ENCODE measurements at places on chromosomes 16 and 17.

DNA sequence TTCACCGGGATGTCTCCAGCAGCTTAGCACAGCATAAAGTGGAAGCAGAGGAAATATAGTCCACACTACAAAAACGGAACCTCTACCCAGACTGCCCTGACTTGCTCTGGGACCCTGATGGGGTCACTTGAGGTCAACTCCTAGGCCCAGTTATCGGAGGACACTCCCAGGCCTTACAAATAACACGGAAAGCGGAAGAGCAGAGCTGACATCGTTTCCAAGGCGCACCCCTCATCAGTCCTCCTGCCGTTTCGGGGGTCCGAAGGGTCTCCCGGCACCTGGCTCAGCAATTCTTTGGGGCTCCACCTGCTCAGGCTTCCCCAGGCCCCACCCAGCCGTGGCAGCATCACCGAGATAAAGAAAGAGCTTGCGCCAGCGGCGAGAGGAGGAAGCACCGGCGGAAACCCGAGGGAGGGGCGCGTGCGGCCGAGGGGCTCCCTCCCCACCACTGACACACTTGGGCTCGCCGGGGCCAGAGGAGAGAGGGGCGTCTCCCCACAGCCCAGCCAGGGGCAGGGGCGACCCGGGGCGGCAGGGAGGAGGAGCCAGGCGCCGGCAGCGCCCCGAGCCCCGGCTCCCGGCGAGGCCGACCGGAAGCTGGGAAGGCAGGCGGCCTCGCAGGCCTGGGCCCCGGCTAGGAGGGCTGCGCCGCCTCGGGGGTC lies 727 bp downstream of the CORO7 start:
- DNase-seq = no peak

DNA sequence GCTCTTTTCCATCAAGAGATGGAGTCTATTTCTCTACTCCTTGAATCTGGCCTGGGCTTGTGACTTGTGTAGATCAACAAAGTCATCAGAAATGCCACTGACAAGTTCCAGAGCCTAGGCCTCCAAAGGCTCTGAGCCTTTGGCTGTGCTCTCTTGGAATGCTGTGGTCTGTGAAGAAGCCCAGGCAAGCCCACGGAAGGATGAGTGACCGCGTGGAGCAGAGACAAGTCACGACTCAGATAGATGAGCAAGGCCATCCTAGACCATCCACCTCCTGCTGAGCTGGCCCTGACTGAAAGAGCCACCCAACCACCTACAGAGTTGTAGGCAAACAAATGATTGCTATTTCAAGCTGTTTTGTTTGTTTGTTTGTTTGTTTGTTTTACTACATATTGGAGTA lies 11.6 kb upstream of the ICAM2 start:
- no peak for DNase-seq

DNA sequence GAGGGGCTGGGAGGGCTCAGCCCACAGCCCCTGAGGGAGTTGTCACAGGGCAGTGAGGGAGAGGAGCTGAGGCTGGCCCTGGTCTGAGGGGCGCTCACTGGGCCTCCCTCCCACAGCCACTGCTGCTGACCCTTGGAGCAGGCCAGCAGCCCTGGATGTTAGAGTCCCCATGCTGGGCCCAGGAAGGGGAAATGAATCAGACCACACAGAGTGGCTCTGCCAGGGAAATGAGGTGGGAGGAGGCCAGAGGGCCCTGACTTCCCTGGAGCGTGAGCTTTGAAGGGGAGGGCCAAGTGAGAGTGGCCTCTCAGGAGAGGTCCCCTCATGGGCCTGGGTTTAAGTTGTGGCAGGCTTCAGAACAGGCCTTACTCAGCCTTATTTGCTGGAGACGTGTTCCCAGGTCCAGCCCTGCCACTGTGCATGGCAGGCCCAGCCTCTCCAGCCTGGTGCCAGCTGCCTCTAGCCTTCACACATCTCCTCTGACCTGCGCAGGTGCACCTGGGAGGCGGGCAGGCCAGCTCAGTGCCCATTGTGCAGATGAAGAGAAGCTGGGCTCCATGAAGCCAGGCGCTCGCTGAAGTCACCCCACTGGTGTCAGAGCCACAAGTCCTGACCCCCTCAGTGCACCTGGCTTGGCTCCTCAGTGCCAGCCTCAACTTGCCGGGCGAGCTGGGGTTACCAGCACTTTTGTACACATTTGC lies 15.4 kb downstream of the GPT2 start:
- DNase-seq = no peak

DNA sequence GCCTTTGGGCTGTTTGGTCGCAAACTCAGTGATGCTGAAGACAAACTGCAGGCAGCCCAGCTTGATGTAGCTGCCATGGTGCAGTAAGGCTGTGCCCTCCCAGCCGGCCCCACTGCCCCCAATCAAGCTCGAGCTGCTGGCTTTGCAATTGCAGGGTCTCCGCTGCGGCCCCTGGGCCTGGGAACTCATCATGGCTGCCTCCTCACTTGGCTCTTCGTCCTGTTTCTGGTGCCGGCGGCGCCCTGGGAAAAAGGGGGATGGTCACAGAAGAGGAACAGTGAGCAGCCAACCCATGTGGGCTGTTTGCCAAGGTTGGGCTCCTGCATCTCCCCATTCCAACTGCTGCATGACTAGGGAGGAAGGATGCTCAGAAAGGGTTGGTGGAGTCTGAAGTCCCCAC lies 3.4 kb upstream of the DHRS13 start:
- DNase-seq = no peak

GRCh38 chr16:78659216-78659615 lies 559.8 kb downstream of the WWOX start:
- no peak for DNase-seq

DNA sequence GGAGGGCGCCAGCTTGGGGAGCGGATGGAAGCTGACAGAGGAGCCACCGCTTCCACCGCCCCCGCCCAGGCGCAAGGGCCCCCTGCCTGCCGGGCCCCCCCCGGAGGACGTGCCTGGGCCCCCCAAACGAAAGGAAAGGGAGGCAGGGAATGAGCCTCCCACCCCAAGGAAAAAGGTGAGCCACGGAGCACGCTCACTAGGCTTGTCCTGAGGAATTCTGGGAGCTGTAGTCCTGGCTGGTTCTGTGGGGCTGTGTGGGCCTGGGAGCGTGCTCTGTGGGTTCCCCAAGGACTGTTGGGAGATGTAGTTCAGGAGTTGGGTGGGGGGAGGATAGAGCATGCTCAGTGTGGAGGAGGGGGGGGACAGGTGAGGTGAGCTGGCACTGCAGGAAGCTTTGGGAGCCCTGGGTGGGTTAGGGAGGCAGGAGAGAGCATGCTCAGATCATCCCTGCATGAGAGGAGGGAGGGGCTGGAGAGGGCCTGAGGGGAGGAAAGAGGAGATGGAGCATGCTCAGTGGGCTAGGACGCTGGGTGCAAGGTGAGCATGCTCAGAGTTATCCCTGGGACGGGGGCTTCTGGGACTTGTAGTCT lies 4.5 kb downstream of the FBXL19 start:
- peak; percentile 61 for DNase-seq

DNA sequence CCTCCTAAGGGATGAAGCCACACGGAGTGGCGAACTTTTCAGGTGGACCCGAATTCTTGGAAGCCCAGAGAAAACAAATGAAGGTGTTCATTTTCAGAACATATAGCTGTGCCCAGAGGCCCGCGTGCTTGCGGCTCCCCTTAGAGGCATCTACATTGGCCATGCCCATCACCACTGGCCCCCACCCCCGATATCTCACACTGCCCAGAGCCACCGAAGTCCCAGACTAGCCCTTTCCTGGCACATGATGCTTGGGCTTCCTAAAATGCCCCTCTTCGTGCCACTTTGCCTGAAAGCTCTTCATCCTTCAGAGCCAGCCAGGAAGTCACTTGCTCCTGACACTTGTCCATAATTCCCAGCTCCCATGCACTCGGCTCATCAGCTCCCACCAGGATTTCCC lies 2.1 kb upstream of the HEXIM1 start:
- DNase-seq = no peak

- DNase-seq = no peak
Observed at GRCh38 chr16:51577621-51578303, 426.7 kb upstream of the SALL1 start.

DNA sequence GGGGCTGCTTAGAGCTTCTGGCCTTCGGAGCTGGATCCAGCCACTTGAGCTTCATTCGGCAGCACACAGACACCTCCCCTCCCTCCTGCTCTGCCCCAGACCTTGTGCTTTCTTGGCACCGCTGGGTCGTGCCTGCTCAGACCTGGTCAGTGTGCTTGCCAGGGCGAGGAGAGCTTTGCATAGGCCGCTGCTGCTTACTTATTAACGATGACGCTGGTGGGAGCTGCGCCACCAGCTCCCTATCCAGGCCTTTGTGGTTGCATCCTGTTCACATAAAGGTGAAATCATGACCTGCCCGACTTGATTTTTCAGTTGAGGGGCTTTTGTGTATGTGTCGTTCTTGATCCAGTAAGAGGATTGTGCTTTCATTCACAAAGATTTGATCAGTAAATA lies 101.1 kb downstream of the MSI2 start:
- DNase-seq = no peak

GRCh38 chr16:73040136-73040535 lies 7.8 kb downstream of the ZFHX3 start:
- no peak for DNase-seq

DNA sequence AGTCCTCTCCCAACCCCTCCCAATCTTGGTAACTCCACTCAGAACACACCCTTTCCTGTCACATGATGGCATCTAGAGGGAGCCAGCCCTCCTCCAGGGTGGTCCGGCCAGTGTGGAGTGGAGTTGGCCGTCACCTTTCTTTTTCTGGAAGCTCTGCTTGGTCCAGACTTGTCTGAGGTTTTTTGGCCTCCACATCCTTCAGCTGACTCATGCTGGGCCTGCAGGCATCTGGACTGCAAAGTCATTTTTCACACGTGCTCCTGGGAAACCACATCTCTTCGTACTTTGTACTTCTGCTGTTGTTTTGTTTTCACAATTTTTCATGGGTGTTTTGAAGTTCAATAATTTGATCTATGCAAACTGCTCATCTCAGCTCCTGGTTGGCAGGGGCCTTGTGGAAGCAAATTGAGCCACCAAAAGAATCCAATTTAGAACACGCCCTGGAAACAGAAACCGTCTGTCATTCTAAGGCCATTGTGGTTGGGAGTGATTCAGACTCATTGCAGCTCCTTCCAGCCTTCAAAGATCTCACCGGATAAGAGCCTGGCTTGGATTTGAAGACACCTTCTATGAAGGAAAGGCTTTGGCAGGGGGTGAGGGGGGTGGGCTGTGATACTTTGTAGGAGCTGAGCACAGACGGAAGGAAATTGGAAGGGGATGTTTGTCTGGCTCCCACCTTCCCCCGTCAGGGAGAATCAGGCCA lies 42.4 kb upstream of the NF1 start:
- peak; percentile 42 for DNase-seq

GRCh38 chr17:76635039-76635438 lies 8.5 kb downstream of the ST6GALNAC1 start:
- no peak for DNase-seq

GRCh38 chr17:12667299-12667958 lies 1.7 kb downstream of the MYOCD start:
- peak; percentile 40 for DNase-seq

DNA sequence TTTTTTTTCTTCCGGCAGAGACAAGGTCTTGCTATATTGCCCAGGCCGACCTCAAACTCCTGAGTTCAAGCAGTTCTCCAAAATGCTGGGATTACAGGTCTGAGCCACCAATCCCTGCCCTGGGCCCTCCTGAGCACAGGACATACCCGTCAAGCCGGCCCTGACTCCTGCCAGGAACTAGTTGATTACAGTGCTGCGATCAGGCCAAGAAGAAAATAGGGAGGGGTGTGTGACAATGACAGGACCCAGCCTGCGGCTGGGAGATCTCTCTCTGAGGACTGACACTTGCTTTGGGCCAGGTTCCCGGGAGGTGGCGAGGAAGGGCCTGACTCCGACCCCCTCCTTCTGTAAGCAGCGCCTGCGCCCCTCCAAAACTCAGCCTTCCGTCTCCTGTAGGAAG lies 276.6 kb downstream of the MRTFB start:
- no peak for DNase-seq

DNA sequence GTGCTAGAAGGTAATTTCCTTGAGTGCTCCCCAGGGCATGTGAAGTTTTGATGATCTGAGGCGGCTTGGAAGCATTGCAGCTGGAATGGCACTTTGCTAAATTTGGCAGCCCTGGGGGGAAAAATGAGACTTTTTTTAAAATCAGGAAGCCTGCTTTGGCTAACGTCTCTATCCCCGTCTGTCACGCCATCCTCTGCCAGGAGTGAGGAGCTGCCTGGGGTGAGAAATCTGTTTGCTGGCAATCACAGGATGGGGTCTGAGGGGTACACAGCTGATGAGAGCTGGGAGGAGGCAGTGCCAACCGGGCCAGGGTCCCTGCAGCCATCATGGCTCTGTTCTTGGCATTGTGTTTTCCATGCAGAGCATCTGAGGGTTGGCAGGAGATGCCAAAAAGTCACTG lies 2.0 kb downstream of the ABCC12 start:
- no peak for DNase-seq

- DNase-seq = no peak
Observed at GRCh38 chr17:80372922-80373570, 41.9 kb upstream of the ENDOV start.

- DNase-seq = no peak
Observed at GRCh38 chr16:17555176-17555575, 84.4 kb upstream of the XYLT1 start.

GRCh38 chr17:76935331-76935730 lies 67.1 kb downstream of the MGAT5B start:
- DNase-seq = no peak

DNA sequence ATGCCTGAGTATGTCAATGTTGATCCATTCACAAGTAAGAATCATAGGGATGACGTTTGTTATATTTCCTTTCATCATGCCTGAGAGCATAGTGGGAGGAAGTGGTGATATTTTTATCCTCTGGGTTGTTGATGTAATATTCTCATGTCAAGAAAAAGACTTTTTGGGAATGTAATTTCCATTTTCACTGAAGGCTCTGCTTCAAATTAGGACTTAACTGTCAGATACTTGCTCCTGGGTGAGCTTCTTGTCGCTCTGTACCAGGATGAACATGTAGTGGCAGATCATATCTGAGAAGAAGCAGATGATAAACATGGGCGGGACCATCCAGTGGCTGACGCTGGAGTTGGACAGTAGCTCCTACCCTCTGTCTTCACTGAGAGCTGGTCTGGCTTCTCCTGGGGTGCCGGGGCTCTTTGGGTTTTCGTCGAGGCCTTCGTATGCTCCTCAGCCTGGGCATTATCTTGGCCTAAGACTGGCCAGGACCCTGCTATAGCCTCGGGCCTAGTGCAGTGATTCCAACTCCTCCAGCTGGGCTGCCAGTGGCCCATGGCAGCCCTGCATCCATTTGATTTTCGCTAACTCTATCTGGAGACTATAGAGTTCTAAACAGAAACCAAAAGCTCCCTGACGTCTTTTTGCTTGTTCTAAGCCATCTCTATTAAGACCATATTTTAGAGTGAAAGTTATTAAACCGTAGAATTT lies 19.7 kb downstream of the CYB5B start:
- DNase-seq = no peak

GRCh38 chr17:38561416-38562214 lies 44.1 kb downstream of the SRCIN1 start:
- no peak for DNase-seq

GRCh38 chr16:27851586-27851985 lies 211.9 kb downstream of the GSG1L start:
- DNase-seq = no peak

DNA sequence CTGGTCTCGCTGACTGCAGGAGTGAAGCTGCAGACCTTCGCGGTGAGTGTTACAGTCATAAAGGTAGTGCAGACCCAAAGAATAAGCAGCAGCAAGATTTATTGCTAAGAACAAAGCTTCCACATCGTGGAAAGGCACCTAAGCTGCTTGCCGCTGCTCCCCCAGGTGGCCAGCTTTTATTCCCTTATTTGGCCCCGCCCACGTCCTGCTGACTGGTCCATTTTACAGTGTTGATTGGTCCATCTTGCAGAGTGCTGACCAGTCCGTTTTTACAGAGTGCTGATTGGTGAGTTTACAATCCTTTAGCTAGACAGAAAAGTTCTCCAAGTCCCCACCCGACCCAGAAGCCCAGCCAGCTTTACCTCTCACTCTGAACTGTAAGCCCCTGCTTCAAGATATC lies 227.8 kb downstream of the ABCC12 start:
- DNase-seq = peak; percentile 24

All from HCT116 (cell line).